ENCODE measurements at places on chromosomes 16 and 17.

DNA sequence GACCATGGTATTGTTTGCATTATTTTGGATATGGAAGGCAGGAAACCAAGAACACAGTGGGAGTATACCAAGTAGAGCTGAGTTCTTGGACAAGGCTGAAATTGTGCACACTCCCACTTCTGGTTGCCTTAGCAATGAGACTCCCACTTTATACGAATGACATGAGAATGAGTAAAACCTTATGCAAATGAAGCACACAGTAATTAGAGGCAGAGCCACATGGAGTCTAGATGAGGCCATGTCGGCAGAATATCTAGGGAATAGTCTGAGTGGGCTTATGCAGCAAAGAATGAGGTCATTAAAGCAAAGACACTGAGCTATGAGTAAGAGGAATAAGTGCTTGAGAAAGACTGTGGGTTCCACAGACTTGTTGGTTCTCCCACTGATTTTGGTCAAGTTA is 178.7 kb downstream of the GRIN2A start:
- no peak for DNase-seq

- no peak for DNase-seq
These were observed 368.0 kb downstream of the CPPED1 start for GRCh38 chr16:12435730-12436129.

GRCh38 chr16:88697831-88698615 is 8.2 kb downstream of the RNF166 start:
- DNase-seq = no peak

- no peak for DNase-seq
These were observed 238.1 kb upstream of the CDH5 start for GRCh38 chr16:66128371-66128770.

- DNase-seq = no peak
These were observed 2.1 kb downstream of the CHAD start for GRCh38 chr17:50466371-50467113.

DNA sequence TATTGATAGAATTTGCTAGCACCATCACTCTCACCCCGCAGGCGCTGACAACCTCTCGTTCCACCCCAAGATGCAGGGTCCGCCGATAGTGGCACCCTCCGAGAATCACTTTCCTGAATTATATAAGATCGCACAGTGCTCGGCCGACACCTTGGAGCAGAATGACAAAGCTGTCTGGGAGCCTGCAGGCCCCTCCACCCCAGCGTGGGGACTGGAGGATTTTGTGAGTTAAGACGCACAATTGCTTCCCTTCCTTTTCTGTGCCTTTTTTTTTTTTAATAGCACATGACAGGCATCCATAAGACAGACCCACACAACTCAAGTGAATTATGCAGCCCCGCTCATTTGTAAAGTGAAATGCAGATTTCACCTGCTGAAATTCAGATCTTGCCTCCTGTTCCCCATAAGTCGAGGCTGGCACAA is 155.3 kb downstream of the C16orf78 start:
- no peak for DNase-seq

- no peak for DNase-seq
These were observed 5.1 kb downstream of the MTSS2 start for GRCh38 chr16:70680495-70681381.

- DNase-seq = no peak
These were observed 70.8 kb downstream of the NLK start for GRCh38 chr17:28113269-28113668.

GRCh38 chr17:42049834-42050392 is 488 bp downstream of the C17orf113 start:
- DNase-seq = no peak

- no peak for DNase-seq
These were observed 120.5 kb downstream of the SOCS1 start for GRCh38 chr16:11135464-11135973.

DNA sequence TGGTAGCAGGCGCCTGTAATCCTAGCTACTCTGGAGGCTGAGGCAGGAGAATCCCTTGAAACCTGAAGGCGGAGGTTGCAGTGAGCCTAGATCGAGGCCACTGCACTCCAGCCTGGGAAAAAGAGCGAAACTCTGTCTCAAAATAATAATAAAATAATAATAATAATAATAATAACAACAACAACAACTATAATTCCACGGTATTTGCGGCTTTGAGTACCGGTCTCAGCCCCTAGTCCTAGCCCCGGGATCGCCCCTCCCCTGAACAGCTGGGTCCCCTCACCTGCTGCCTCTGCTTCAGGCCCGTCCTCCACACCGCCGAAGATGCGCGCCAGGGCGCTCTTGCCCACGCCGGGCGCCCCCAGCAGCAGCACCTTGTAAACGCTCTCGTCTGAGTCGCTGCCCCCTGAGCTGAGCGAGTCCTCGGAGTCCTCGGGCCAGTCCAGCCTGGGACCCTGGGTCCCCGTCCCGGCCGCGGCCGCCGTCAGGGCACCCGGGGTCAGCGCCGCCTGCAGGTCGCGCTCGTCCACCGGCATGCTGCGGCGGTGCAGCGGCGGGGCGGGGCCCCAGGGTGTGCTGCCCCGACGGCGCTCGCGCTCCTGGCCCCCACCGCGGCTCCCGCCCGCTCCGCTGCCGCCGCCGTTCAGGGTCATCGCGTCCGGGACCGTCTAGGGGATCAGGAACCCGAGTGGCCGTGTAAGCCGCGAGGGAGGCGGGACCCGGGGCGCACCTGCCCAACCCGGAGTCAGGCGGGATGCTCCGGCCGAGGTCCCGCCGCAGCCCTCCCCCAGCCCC is 611 bp downstream of the RRAD start:
- no peak for DNase-seq

- no peak for DNase-seq
These were observed 9.6 kb downstream of the LLGL2 start for GRCh38 chr17:75535119-75535537.

- no peak for DNase-seq
These were observed 146.4 kb downstream of the PCTP start for GRCh38 chr17:55897301-55897700.

All from NCI-H1048 (cell line).